ENCODE measurements at places on chromosomes 7 and 10.

GRCh38 chr7:33853361-33854062 is 51.8 kb upstream of the BMPER start:
- DNase-seq = no peak

DNA sequence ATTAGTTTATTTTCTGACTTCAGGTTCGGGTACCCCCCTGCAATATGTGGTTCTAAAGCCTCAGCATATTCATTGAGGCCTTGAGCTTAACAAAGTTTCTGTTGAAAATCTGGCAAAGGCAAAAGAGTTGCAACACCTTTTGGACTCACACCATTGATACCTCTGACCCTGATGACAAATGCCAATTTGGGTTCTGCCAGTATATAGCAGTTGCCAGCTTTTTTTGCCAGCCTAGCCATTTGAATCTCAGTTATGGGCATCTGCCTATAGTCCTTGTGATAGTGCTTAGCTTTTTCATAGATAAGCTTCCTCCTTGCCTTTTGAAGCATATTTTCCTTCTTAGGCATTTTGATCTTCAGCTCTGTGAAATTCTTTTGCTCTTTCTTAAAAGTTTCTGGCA is 31.9 kb downstream of the LIPJ start:
- DNase-seq = no peak

- DNase-seq = no peak
Measured at GRCh38 chr10:127405221-127405620, 143.9 kb upstream of the NPS start.

- peak; percentile 38 for DNase-seq
Measured at GRCh38 chr7:39733881-39734632, 110.7 kb downstream of the RALA start.

DNA sequence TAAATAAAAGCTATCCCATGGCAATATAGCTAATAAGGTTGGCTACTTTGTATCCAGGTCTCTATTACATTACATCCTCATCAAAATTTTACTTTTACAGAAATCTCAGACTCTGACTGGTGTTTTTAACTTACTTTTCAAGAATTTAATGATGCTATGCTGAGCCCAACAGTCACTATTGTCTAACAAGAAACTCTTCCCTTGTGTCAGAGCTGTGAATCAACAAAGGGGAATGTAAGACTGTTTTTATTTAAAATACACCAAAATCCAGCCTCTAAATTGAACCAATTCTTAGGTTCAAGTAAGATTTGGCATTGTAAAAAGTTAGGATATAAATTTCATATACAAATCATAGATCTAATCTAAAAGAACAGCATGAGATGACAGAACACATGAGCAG is 7.0 kb downstream of the RTKN2 start:
- DNase-seq = no peak

- DNase-seq = no peak
Measured at GRCh38 chr7:26438078-26438477, 146.4 kb downstream of the SNX10 start.

GRCh38 chr10:95467162-95467599 is 94.0 kb downstream of the SORBS1 start:
- DNase-seq = peak; percentile 8

DNA sequence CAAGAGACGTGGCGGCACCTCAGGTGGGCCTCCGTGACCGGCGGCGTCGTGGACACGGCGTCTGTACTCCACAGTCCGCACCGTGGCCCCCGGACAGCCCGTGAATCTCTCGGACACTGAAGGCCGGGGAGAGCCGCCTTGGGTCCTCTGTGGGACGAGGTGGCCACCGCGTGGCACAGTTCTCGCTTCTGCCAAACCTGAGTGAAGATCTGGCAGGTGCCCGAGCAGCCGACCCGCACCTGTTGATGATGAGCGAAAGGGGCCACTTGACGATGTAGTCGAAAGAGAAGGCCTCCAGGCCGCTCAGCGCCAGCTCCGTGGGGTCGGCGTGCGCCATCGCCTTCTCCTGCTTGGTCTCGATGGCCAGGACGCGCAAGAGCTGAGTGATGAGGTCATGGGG is 8.5 kb upstream of the ADAM8 start:
- no peak for DNase-seq

- no peak for DNase-seq
Measured at GRCh38 chr7:70762696-70763095, 369.2 kb upstream of the GALNT17 start.

DNA sequence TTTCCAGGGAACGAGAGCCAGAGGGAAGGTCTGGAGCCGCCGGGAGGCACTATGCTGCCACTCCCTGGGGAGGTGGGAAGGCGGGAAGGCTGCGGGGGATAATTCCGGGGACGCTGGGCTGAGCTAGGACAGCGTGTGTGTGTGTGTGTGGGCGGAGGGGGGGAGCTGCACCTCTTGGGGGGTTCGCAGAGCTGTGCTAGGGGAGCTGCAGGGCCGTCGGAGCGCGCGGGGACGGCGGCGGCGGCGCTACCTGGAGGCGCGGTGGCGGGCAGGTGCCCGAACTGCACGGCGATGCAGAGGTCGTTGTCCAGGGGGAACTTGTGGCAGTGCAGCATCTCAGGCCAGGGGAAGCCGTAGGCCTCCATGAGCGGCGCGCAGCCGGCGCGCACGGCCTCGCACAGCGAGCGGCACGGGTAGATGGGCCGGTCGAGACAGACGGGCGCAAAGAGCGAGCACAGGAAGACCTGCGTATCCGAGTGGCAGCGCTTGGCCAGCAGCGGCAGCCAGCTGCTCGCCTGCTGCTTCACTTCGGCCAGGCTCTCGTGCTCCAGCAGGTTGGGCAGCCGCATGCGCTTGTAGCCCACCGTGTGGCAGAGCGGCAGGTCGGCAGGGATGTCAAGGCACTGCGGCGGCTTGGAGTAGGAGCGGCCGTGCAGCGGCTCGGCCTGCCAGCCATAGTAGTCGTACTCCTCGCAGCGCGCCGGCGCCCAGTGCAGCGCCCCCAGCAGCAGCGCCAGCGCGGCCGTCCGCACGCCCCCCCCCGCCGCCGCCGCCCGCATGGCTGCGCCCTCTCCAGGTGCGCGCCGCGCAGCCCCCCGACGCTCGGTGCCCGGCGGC is 526 bp downstream of the SFRP5 start:
- DNase-seq = peak; percentile 25

DNA sequence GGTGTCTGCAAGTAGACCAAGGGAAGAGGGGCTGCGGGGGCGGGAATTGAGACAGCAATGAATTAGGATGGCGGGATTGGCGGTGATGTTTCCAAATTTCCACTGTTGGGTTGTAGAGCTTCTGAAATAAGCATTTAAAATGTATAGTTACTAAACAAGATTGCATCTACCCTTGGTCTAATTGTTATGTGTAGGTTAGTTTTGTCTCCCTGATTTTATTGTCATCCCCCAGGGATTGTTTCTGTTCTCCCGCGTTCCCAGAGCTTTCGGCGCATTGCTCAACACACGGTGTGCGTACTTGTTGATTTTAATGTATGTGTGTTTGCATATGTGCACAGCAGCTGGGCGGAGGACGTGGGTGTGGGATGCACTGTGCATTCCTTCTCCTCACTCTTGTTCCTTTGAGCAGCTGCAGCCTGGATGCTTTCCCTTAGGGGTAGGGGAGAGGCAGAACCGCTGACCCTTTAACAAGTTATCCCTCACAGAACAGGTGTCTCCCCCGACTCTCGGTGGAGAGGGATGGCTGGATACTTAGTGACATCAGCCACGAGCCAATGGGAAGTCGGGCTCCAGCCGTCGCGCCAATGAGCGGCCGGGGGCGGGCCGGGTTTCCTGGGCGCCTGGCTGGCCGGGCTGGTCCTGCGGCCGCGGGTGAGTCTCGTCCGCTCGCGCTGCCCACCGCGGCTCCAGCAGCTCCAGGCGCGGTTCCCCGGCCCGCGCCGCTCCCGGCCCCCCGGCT is at the start of gene TSPAN33:
Gene TSPAN33 (plus strand): TSS at position 613 of the 739 bp plus-strand sequence. CDS start 274 bp downstream, outside the sequence.
- DNase-seq = peak; percentile 81

- DNase-seq = peak; percentile 68
Measured at GRCh38 chr10:113087165-113088029, 137.3 kb downstream of the TCF7L2 start.

DNA sequence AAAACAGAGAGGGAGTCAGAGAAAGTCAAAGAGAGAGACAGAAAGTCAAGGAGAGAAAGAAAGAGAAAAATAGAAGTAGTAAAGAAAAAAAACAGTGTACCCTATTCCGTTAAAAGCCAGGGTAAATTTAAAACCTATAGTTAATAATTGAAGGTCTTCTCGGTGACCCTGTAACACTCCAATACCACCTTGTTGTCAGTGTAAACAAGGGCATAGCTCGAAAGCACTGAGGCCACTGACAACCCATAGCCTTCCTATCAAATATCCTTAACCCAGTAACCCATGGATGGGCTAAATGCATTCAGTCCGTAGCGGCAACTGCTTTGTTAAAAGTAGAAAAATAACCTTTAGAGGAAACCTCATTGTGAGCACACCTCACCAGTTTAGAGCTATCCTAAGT is 100.4 kb downstream of the ZNF467 start:
- no peak for DNase-seq

- DNase-seq = no peak
Measured at GRCh38 chr7:131498237-131498885, 58.1 kb downstream of the PODXL start.

DNA sequence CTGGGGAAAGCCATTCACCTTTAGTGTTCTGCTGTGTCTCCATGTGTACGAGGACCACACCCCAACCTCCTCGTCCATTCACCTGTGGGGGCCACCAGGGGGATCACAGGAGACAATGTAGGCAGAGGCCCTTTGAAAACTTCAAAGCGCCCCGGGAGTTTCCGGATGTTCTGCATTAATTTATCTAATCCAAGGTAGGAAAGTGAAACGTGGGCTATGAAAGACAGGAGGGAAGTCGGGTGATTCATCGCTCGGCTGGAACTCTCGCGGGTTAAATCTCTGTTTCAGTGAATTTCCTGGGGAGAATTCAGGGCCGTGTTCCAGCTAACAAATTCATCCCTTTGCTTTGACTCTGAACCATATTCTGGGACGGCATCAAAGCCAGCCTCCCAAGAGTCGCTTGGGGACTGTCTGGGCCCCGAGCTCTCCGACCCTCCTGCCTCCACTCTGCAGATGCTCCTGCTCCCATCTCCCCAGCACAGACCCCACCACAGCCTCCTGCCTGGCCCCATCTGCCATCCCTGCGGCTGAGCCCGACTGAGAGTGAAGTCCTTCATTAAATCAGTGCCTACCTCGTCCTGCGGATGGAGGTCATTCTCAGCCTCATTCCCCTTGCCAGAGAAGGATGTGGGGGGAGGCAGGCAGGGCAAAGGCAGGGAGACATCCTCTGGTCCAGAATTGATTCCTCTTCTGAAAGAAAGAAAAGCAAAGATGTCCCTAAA is 114.1 kb upstream of the CARD11 start:
- peak; percentile 16 for DNase-seq

DNA sequence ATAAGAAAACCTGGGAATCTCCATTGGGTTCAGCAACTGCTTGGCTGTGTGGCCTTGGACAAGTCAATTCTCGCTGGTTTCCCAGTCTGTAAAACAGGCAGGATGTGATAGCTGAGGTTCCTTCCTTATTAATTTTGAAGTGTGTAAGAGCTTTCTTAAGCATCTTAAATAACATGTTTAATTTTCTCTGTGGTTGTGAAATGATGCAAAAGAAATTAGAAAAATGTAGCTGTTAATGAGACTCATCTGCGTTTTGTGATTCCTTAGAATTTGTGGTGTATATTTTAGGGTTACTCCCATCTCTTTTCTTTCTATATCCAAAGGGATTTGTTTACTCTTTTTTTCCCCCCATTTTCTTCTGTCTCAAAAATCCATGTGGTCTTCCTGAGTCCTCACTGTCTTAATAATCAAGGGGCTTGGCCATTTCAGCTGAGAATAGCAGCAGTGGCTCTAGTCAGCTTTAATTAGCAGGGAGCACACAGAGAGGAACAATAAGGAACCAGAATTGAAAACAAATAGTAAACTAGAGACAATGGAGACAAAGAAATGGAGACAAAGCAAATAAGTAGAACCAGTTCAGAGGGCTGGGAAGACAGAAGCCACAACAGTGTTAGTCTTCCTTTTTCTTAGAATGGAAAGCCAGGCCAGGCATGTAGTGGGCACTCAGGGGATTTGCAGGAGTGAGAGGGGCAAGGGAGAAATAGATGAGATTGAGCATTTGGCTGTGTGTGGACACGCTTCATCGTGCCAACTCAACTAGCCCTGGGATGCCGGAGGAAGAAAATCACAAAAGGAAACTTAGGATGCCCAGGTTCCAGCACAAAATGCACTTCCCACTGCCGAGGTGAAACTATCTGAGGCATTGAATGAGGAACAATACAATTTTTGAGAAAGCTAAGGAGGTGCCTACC is 93.9 kb downstream of the CHN2 start:
- DNase-seq = no peak

- DNase-seq = no peak
Measured at GRCh38 chr10:127854769-127855590, 37.8 kb downstream of the CLRN3 start.

DNA sequence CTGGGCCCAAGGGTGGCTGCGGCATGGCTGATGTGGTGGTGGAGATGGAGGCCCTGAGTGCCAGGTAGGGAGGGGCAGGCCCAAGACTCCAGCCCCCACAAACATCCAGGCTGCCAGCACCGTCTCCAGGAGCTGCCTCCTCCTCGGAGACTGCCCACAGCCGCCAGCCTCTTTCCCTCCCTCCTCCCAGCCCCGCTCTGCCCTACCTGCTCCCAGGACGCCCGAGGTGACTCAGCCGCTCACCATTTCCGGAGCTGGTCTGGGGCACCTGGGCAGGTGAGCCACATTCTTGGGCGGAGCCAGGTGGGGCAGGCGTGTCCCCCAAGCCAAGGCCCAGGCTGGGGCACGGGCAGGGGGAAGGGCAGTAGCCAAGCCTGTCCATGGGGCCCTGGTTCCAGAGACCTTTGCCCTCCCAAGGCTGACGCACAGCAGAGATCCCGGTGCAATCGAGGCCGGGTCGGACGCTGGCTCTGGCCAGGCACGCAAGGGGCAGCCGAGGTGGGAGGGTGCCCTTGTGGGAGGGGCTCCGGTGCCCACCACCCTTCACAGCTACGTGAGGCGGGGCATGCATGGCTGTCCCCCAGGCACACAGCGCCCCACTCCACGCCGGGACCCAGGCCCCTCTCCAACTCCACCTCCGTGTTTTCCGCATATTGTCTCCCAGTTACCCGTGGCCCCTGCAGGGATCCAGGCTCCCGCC is 8.8 kb downstream of the ADAP1 start:
- peak; percentile 100 for DNase-seq

GRCh38 chr10:51397695-51398094 is 301.7 kb downstream of the CSTF2T start:
- DNase-seq = peak; percentile 36

DNA sequence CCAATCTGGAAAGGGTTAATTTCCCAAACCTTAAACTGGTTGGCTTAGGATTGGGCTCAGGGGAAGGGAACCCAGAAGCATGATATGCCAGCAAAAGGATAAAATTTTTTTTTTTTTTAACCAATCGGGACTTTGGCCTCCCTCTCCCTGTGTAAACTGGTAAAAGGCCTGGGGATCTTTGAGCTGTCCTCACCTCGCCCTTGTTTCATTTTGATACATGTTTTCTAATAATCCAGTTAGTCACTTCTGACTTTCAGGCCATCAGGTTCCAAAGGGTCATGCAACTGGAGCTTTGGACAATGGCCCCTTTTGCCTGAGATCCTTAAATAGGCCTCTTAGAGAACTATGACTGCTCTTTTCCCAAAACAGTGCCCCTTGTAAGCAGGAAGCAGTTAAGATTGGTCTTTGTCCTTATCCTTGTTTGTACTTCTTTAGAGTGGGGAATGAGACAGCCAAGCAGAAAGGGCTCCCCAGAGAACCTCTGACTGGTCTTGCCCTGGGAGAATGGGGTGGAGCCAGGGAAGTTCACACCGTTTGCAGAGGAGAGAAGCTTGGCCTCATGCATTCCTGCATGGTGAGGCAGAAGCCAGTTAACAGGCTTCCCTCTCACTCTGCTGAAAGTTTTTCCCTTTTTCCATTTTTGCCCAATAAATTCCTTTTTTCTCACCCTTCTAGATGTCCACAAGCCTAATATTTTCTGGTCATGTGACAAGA is 424.2 kb upstream of the CNTNAP2 start:
- no peak for DNase-seq
